Activated gamma-delta T cell treated with Interleukin-2 at 50 U/mL for 16 hours (primary cell): ENCODE measurements at places on chromosomes 7 and 10.

DNA sequence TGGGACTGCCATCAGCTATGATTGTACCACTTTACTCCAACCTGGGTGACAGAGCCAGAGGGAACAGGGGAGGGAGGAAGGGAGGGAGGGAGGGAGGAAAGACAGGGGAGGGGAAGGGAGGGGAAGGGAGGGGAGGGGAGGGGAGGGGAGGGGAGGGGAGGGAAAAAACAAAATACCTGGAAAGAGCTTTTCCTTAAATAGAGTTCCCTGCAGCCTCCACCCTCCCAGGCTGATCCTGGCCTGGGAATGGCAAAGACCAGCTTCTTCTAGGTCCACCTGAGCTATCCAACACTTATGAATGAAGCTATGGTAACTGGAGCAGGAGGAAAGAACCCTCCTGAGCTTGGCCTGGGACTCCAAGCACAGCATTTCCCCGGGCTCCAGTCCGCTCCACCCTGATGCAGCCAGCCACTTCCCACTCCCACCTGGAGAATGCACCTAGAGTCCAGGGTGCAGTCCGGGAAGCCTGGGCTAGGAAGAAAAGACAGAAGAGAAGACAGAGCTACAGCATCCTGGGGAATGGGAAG, 66.1 kb downstream of the GRID1 start:
- DNase-seq = no peak

DNA sequence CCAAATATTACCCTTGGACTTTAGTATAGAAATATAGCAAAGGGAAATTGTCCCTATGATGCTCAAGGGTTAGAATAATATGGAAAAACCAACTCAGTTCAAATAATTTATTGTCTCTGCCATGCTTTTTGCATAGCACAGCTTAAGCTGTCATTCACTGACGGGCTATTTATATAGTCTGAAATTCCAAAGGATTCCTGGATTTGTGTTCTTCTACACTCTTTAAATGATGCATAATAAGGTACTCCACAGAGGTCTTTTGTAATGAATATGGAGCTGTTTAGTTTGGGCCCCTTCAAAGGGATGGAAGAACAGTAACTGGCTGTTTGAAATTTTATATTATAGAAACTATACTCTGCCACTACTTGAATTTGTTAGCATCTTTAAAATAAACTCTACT, 276.6 kb upstream of the FERD3L start:
- no peak for DNase-seq

DNA sequence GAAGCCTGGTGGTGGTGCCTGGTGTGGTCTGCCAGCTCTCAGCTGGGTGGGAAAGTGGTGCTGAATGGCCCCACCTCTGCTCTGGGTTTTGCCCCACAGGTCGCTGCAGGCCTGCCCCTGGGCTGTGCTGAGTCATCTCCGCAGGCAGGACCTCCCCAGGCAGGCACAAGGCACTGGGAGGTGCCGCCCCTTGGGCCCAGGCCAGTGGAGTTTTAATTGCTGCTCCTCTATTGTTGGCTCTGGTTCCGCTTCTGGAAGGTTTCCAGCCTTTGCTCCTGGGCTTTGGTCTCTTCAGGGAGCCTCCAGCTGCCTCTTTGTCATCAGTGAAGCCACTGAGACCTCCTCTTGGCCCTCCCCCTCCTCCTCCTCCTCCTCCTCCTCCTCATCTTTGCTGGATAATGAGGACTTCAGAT, 180.3 kb upstream of the GRB10 start:
- DNase-seq = no peak

DNA sequence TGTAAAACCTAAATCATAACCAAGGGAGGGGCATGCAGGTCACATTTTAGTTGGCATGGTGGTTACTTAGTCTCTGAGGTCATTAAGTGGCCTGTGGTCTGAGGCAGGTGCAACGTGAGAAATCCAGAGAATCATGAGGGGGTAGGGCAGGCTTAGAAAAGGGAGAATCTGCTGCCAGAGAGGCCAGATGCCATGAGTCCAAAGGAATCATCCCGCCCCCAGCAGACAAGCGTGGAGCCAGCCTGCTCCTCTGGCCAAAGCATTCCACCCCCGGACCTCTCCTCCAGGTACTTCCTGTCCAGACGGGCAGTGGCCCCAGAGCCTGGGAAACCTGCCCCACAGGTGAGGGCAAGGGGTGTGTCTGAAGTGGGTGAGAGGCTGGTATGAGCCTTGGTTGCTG, 196.4 kb upstream of the ZNF32 start:
- no peak for DNase-seq

DNA sequence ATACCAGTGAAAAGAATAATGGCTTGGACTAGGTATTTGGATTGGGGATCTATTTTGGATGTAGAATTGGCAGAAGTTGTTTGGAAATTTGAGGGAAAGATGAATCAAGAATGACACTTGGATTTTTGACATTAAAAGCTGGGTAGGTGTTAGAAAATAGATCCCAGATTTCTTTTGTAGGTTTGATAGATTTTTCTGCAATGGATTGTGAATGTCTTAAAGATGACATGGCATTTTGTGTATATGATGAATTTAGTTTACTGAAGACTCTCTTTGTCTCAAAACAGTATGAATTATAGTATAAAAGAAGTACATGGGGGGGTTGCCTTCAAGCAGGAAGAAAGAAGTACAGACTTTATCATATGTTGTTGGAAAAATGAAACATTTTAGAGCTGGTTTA, 75.8 kb downstream of the MPLKIP start:
- no peak for DNase-seq

DNA sequence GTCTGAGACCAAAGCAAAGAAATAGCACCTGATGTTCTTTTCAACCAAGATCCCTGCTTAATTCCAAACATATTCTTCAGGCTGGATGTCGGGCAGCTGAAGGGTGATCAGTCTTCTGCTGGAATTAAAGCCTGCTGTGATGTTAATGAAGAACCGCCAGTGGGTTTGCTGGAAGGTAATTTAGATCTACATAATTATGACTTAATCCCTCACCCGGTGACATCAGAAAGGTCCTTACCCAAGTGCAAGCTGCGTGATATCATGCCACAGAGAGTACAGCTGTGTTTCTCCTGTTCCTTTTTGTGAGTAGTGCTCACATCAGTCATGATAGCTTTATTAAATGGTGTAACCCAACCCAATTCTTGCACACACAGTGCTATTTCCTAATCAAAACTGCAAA, 29.1 kb upstream of the LRGUK start:
- DNase-seq = no peak

DNA sequence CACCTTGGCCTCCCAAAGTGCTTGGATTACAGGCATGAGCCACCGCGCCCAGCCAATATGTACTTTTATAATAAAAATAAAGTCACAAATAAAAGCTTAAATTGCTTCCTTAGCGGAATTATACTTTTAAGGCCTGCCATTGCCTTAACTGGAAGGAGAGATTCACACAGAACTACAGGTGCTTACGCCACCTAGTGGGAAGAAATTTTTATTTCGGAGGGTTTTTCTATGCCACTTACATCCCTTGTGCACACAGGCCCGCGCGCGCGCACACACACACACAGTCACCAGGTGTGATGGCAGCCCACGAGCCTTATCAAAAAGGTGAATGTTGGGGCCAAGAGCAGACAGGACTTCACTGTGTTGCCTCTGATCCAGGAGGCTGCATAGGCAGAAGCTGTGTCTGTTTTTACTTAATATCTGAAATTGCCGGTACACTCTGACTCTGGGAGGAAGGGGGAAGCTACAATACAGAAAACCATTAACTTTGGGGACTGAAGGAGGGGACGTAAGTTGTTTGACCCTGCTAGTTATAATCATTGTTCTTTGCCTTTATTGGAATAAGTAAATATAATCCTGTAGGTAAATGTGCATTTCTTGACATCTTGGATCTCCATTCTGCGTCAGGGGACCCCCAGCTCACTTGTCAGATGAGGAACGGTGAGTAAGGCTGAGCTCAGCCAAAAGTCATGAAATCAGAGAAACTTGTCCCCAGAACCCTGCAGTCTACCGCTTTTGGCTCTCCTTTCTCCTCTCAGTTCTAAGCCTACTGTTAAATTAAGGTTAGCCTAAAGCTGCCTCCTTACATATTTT, 87.1 kb downstream of the SLC16A9 start:
- DNase-seq = no peak

- no peak for DNase-seq
These were observed 138.8 kb downstream of the ADARB2 start for GRCh38 chr10:1598393-1599153.

DNA sequence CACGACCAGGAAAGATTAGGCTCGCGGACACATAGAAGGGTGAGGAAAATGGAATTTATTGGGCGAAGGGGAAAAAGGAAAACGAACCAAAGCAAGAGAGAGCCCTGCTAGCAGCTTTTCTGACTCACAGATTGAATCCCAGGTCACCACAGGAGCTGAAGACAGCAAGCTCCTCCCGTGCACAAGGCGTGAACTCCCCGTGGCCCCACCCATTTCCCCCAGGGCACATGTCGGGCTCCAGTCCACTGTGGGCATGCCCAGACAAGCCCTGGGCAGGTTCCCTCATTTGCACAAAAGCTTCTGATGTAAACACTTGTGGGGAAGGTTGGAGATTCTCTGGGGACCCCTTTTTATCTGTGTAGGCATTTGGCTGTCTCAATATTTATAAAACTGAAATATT, 582.4 kb downstream of the SUGCT start:
- DNase-seq = no peak

DNA sequence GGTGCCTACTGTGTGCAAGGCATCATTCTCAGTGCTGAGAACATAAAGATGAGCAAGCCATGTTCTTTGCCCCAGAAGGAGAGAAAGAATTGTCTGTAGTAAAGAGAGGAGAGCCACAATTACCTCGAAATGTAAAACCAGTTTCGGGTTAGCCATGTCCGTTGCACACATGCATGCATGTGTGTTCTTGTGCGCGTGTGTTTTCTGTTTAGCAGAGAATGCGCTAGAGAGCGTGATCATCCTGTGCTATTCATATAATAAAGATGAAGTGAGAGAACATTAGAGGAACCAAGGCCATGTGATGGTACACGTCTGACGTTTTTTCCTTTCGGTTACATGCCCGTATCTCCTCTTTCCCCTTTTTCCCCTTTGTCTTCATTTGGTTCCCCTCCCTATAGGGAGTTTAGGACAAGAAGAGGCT, 158.2 kb downstream of the CELF2 start:
- no peak for DNase-seq

- DNase-seq = no peak
These were observed 6.5 kb downstream of the AHR start for GRCh38 chr7:17304926-17305325.

- DNase-seq = no peak
These were observed 18.9 kb downstream of the SGMS1 start for GRCh38 chr10:50604809-50605208.

DNA sequence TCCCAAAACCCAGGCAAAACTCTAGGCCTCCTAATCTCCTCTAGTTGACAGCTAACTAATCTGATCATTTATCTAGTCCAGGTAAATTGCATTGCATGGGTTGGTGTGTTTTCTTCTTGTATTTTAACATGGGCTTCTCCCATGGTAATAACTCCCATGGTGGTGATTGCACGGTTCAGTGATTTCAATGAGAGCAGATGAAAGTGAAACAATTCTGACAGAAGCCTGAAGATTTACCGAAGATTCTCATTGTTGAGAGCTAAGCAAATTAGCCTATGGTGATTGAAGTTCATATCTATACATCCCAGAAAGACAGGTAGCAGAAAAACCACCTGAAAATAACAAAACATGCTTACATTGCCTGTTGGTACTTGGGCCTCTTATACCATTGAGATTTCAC, 26.6 kb upstream of the LIPN start:
- no peak for DNase-seq

DNA sequence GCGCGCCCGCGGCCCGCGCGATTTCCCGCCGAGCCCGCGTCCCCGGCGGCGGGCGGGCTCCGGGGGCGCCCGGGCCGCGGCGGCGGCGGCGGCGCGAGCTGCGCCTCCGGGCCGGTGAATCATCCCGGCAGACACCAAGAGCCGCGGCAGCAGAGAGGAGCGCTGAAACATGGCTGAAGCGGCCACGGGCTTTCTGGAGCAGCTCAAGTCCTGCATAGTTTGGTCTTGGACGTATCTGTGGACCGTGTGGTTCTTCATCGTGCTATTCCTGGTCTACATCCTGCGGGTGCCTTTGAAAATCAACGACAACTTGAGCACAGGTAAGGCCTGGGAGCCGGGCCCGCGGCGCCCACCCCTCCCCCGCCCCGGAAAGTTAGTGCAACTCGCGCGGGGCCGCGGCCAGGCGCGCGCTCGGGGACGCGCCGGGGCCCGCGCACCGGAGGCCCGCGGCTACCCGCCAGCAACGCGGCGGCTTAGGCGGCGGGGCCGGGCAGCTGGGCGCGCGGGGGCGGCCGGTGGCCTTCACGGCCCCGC, at the start of gene ST7:
Gene ST7, plus strand, starts transcription at position 130 of the 534 bp plus-strand sequence. Its CDS starts 40 bp downstream, at position 170.
- DNase-seq = peak; percentile 59

DNA sequence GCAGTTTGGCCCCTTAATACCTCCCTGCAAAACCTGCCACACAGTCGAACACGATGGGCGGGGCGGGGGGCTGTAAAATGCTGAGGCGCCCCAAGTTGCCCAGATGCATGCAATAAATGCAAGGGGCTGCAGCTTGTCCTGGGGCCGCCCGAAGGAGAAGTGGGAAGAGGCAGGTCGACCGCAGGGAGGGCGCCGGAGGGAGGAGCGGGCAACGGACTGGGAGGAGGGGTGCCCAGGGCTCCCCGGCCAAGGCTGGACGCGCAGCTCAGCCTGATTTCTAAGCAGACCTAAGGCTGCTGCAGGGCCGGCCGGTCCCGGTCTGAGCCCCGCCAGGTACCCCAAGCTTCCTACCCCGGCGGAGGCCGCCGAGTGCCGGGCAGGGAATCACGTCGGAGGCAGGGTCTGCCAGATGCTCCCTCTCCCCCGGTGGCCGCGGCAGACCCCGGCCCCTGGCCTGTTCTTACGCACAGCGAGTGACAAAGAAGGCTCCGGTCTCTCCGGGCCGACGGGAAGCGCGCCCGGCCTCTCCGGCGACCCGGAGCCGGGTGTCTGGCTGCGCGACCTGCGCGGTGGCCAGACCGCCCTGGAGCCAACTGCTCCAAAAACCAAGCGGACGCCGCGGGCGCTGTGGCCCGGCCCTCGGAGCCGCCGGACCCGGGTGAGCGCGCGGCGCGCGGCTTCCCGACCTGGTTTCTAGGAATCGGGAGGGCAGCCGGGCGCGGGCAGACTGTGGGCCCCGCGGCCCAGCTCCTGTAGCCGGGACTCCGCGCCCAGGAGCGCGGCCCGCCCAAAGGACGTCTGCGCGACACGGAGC, 744 bp upstream of the EBF3 start:
- no peak for DNase-seq

GRCh38 chr7:91526404-91526803, 262.2 kb downstream of the FZD1 start:
- DNase-seq = no peak

GRCh38 chr7:142482891-142483658, 225.2 kb upstream of the PRSS58 start:
- DNase-seq = peak; percentile 50
